ENCODE measurements at places on chromosomes 1 and 21. TPM values are rescaled to one million over a fixed set of nuclear protein-coding genes. Genes with fewer than 3 reads are reported as not detected.

The NRIP1 gene
- 37.2 TPM for total RNA-seq

The FMO4 gene
- 1.8 TPM for total RNA-seq

The KRTAP10-12 gene
- total RNA-seq = not detected

The TMEM200B gene
- total RNA-seq = 8.7 TPM

The SPRR2F gene
- total RNA-seq = not detected

The PGLYRP3 gene
- not detected for total RNA-seq

The PLPPR4 gene
- 0.84 TPM for total RNA-seq

The FNBP1L gene
- 16.7 TPM for total RNA-seq

The KCNJ15 gene
- total RNA-seq = 3.6 TPM

The IPO13 gene
- 22.9 TPM for total RNA-seq

The IFNLR1 gene
- 1.8 TPM for total RNA-seq

The NEK2 gene
- total RNA-seq = not detected

The SPRR2G gene
- total RNA-seq = not detected

The NBPF6 gene
- not detected for total RNA-seq

The KCNC4 gene
- total RNA-seq = 4.4 TPM

The WRAP73 gene
- 31.2 TPM for total RNA-seq

The FABP3 gene
- total RNA-seq = 15.5 TPM

The RNU1-4 gene
- total RNA-seq = under 0.01 TPM

Measured in omental fat pad (tissue), 4 donors.